ENCODE measurements at places on chromosomes 12 and 14.

DNA sequence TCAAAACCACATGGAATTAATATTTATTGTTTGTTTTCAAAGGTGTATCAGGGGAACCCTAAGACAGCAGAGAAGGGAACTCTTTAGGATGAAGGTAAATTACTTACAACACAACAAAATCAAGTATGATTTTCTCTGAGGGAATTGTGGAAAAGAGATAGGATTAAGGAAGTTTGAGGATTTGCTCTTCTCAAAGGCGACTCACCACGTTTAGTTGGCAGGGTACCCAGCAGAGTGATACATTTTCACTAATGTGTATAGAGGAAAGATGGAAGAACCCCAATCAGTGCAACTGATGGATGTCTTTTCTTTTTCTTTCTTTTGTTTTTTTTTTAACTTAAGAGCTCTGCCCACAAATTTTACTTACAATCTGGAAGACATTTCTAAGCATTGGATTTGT, 499.2 kb downstream of the CCER1 start:
- no peak for DNase-seq

DNA sequence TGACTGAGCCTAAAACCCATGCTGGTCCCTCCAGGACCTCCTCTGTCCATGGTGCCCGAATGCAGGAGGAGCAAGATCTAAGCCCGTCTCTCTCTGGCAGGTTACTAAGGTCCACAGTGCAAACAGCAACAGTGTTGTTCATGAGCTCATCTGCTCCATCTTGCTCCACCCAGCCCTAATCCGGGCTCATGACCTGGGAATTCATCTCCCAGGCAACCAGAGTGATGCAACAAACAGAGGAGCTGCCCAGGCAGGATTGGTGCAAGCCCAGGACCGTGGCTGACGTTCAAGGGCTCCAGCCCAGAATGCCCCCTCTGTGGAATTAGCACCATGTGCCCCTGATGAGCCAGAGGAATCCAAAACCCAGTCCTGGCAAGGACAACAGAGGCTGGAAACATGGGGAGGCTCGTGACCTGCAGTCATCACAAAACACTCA, 29.9 kb downstream of the HSPB8 start:
- DNase-seq, result no peak

GRCh38 chr12:84929501-84929900, 16.9 kb upstream of the SLC6A15 start:
- DNase-seq, result no peak

GRCh38 chr14:35669782-35670181, 135.8 kb downstream of the INSM2 start:
- no peak for DNase-seq

DNA sequence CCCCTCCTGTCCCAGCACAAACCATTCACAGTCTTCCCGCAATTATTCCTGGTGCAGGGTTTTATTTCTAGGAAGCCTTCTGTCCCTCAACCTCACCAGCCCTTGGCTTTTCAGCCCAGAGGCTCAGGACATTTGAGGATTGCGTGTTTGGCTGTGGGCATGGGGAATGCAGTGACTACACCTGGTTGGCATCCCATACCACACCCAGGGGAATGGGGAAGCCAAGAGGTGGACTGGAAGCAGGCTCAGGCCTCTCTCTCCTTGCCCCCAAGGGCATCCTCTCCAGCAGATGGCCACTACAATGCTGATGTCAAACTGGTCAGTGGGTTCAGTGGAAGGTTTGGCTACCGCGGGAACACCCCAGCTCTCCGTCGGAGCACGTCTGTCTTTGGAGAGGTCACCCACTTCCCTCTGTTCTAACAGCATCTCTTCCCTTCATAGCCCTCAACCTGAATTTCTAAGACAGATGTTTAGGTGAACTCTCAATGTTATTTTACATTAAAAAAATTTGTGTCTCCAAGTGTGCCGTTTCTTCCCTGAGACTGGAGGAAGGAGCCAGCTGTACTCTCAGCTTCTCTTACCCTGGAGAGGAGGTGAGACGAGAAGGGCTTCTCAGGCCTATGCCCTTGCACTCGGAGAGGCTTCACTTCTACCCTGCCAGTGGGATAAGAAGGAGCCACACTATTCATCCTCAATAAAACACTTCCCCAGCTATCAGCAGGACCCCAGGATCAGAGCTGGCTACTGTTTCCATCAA, 35.5 kb downstream of the DCAF4 start:
- DNase-seq, result no peak

DNA sequence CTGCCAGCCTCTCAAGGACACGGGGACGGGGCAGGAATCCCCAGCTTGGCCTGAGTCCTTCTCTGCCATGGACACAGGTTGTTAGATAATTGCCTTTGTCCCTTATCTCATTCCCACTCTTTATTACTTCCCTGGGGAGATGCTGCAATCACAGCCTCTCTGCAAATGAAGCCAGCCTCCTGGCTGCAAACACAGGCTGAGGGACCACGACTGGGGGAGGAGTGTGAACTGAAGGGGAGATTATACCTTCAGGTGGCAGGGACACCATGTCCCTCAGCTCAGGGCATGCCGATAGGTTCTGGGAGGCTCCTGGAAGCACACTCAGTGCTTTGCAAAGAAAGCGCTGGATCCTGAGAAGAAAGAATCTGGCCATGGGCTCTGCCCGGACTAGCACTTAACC, 16.1 kb upstream of the CHGA start:
- no peak for DNase-seq

GRCh38 chr12:25842254-25842653, 116.2 kb upstream of the RASSF8 start:
- DNase-seq, result no peak

DNA sequence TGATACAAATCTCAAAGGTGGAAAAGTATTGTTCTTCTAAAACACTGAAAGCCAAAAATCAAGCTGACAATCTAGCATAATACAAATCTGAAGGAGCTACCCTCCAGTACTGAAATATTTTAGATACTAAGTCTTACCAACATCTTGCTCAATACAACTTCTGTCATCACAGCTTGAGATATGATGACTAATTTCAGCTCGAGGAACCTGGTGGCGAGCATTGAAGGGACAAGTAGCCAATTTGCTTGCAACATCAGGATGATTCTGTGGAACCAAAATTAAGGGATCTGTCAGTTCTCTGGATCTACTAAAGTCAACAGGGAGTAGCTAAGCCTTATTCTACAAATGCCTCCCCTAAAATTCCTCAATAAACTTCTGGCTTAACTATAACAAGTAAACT, 10.4 kb downstream of the GTSF1 start:
- DNase-seq, result no peak

GRCh38 chr12:89671469-89671868, 37.2 kb downstream of the ATP2B1 start:
- no peak for DNase-seq

DNA sequence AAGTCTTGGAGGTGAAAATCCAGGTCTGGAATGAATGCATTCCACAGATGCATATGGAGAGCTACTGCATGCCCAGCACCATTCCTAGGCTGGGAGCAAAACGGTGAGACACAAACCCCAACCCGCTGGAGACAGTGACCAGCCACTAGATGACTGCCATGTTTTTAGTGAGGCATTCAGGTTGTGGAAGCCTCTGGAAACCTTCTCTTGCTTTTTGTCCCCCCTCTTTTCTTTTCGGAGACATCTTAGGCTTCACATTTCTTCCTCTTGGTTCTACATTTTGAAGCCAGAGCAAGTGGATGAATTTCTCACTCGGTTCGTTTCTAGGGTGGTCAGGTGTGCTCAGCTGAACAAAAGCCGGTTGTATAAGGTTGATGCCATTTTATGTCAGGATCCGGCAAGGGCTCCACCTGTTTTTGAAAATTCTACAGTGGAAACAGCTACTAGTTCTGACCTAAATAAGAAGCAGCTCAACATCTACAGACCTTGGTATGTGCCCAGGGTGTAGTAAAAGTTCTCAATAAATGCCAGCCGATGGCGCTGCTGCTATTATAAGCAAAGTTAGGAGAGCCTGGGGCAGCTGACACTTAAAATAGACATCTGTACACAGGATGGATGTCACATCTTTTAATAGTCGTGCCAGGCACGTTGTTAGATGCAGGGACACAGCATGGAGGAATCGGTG, 1.8 kb upstream of the ZNF839 start:
- DNase-seq, result no peak

GRCh38 chr12:88580051-88580871, at the start of gene KITLG:
TSS of gene KITLG (minus strand) at chr12:88580471. CDS start at chr12:88580278, 193 bp downstream.
- DNase-seq, result no peak

GRCh38 chr12:116508145-116509121, 50.7 kb upstream of the MAP1LC3B2 start:
- no peak for DNase-seq

DNA sequence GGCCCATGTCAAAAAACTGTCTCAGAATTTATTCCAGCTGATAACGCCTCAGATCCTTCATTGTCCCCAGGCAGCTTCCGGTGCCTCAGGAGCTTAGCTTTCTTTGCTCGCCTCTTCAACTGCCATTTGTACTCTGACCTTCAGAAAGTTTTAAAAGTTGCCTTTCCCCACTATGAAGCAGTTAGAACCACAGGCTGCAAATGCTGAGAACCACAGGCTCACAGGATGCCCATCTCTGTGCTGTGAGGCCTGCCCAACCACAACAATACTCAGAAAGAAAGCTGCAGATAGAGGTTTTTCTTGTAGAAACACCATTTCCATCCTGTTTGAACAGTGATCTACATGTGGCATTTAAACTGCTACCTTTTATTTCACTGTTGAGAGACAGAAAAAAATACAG, 131.1 kb downstream of the PRKCH start:
- peak; percentile 25 for DNase-seq

- DNase-seq, result no peak
Observed at GRCh38 chr14:92317511-92317910, 5.5 kb upstream of the SLC24A4 start.

GRCh38 chr12:116610971-116611541, 51.9 kb downstream of the MAP1LC3B2 start:
- no peak for DNase-seq

GRCh38 chr14:55957950-55958349, 160.3 kb upstream of the PELI2 start:
- DNase-seq, result no peak

DNA sequence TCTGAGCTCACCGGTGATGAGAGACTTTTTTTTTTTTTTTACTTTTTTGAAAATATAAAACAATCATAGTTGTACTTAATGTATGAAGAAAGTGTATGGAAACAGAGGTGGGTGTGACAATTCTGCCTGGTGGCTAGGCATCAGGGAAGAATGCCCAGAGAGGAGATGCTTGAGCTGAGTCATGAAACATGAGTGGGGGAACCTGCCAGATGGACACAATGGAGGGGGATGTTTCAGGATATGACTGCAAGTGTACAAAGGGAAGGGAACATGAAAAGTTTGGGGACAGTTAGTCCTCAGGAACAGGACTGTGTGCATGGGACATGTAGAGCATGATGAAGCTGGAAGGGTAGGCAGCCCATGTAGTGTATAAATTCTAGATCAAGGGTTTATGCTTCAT, 274.2 kb upstream of the E2F7 start:
- DNase-seq, result no peak

DNA sequence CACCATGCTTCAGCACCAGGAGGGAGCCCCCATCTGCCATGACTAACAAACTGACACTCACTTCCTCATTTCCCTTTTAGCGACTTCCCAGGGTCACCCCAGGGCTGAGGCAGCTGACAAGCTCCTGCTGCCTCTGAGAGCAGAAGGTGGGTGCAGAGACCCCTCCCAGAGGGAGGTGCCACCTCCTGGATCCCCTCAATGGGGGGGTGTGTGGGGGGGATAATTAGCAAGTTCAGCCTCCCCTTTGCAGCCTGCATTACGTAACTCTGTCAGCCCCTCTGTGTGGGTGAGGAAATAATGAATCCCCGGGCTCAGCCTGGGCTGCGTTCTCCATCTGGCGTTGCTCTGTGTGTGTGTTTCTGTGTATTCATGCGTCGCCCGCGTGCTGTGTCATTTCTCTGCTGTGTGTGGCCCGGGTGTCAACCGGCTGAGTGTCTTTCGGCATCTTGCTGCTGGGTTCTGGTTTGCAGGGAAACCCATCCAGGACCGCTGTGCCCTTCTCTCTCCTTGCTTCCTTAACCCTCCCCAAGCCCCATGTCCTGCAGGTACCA, 28.0 kb downstream of the NOS1 start:
- no peak for DNase-seq

- DNase-seq, result no peak
Observed at GRCh38 chr14:51176839-51177238, 63.2 kb upstream of the TMX1 start.

DNA sequence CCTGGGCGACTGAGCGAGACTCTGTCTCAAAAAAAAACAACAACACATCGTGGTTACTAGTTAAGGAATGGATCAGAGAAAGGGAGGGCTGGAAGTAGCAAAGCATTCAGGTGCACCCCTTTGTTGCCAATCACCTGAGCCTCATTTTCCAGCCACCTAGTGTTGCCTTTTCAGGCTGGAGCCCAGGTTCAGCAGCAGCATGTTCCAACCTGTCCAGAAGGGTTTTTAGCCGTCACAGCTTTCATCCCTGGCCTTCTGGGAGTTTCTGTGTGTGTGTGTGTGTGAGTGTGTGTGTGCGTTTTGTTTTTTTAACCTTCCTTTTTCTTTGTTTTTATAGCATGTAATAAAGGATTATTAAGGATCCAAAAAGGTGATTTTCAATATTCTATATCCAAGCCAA, 121.1 kb upstream of the ATF1 start:
- DNase-seq, result no peak

DNA sequence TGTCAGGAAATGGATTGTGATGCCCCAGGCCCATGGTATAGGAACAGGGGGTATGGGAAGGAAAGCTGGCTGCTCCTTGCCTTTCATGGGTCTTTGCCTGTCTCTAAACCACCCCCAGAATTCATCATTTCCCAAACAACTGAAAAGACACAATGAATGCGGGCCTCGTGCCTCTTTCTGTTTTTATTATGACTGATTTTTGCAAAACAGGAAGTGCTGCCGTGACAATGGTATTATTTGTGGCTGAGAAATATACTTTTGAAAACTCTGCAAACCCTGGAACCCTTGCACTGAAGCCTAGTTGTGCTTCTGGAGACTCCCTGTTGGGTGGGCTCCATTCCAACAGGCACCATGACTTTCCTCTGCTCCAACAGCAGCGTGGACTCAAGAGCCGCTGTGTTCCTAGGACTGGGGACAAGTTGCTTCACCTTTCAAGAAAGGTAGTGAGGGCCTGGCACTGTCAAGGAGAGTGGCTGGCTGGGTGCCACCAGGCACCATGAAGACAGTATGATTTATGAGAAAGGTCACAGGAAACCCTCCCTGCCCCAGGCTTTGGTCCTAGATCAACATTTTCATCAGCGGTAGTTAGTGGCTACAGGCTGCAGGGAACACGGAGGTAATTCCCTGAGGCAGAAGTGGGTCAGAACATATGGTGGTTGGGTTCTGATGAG, 4.8 kb upstream of the DGLUCY start:
- DNase-seq, result no peak

GRCh38 chr12:85036234-85036707, at the start of the genes LRRIQ1 and TSPAN19:
TSS of gene LRRIQ1 (plus strand) at chr12:85036351. CDS start at chr12:85038177, 1,826 bp downstream.
TSS of gene TSPAN19 (minus strand) at chr12:85036277. CDS start at chr12:85029946, 6,331 bp downstream.
- DNase-seq, result no peak

- no peak for DNase-seq
Observed at GRCh38 chr12:93741659-93742109, 64.5 kb downstream of the CRADD start.

- DNase-seq, result no peak
Observed at GRCh38 chr14:31194095-31194494, 13.5 kb downstream of the HECTD1 start.

- no peak for DNase-seq
Observed at GRCh38 chr14:89331398-89331797, 85.6 kb downstream of the FOXN3 start.

- DNase-seq, result no peak
Observed at GRCh38 chr12:15556411-15557102, 232.6 kb downstream of the EPS8 start.

All from activated CD4-positive, alpha-beta T cell treated with anti-CD3 and anti-CD28 coated beads for 1 hour (primary cell).